ENCODE measurements at places on chromosomes 5 and 9. TPM values are rescaled to one million over a fixed set of nuclear protein-coding genes. Genes with fewer than 3 reads are reported as not detected.

Gene GMCL2
- total RNA-seq, result not detected

Gene CTNND2
- total RNA-seq, result not detected

Gene SUSD1
- 29.6 TPM for total RNA-seq

Gene IL5
- not detected for total RNA-seq

Measured in epithelial cell of umbilical artery (primary cell).